Activated CD4-positive, alpha-beta T cell treated with anti-CD3 and anti-CD28 coated beads, Interleukin-2, amount 50 U/mL, for 48 hours (primary cell): ENCODE measurements at places on chromosomes 11 and 22.

DNA sequence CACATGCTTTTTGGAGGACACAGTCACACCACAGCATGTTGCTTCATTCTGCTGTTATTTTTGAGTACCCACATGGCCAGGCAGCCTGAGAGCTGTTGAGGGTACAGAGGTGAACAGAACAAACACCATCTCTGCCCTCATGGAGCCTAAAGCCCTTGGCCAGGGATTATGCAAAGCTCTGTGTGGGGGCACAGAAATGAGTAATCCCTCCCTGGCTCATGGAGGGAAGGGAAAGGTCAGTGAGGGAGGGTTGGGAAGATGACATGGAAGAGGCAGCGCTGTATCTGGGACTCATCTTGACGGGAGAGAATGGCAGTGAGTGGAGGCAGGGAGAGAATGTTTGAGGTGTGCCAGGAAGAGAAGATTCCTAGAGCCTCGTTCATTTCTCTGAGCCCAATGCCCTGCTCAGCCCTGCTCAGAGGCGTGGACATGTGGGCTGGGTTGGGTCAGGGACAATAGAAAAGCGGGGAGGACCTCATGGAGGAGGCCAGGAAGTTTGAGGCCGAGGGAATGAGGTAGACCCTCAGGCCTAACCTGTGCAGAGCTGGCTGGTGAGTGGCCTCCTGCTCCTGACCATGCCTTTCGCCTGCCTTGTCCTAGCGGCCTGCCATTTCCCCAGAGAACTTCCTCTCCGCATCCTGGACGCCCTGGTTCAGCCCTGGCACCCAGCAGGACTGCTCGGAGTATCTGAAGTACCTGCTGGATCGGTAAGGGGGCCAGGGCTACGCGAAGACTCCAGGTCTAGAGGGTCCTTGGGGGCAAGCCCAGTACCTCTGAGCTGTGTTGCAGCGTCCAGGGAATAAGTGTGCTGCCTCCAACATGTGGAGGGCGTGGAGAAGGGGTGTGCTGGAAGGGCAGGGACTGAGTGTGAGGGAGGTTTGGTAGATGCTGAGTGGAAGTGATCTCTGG, 19.8 kb downstream of the USP35 start:
- DNase-seq = no peak

GRCh38 chr11:29333993-29334775, 682.6 kb downstream of the KCNA4 start:
- DNase-seq = no peak

DNA sequence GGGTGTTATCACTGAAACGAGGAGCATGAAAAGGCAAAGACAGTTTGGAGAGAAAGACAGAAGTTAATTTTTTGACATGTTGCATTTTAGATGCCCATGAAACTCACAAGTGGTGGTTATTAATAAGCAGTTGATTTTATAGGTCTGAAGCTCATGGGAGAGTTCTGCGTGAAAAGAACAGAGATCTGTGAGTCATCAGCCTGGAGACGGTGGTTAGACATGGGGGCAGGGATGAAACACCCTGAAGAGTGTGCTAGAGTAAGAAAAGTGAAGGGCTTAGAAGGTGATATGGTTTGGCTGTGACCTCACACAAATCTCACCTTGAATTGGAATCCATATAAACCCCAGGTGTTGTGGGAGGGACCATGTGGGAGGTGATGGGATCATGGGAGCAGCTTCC, 289.1 kb upstream of the ISX start:
- DNase-seq = no peak

DNA sequence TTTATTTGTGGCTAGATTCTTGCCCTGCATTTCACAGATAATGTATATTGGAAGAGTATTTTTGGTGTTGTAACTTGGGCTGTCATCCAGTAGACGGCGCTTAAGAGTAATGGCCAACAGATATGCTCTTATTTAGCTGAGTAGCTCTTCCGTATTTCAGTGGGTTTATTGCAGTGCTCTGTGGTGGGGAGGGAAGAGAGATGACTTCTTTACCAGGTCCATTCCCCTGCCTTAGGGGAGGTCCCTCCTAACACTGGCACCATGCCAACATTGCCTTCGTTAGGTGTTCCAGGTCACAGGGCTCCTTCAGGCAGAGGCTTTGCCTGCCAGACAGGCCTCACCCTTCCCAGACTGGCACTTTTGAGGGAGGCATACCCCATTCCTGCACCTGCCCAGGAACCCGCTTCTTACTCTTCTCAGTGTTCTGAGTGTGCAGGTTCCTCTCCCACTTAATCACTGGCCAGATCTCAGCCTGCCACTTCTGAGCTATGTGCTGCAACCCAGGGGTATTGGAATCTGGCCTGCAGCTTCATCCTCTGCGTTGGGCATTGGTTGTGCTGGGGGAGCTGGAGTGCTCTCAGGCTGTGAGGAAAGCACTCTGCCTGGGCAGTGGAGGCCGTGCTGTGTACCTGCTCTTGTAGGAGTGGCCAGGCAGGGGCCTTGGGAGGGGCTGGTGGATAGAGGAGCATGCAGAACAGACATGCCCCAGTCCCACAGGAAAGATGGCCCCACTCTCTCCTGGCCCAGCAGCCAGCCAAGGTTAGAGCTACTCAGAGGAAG, 29.4 kb upstream of the SLN start:
- DNase-seq = peak; percentile 11

DNA sequence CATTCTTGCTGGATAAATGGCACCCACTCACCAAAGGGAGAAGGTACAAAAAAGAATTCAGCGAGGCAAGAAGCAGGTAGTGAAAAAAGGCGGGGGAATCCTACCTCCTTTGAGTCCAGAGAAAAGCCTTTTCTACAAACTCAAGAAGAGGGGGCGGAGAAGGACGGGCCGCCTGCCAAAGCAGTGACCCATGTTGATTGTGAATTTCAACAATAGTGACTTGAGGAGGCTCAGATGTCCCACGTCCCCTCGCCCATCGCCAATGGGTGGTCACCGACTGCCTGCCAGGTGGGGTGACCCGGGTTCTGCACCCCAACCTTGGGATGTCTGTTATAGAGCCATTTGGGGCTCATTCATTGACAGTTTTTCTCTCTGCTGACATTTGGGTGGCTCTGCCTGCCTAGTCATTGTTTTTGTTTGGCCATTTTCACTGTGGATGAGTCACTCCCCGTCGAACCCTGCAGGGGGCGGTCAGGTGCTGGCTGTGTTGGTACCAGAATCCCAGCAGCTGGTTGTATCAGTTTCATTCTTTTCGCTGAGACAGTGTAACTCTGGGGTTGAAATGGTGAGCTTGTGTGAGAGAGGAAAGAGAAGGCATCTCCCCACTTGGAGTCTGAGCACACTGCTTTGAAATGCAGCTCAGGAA, 163.4 kb upstream of the NCAM1 start:
- peak; percentile 15 for DNase-seq

DNA sequence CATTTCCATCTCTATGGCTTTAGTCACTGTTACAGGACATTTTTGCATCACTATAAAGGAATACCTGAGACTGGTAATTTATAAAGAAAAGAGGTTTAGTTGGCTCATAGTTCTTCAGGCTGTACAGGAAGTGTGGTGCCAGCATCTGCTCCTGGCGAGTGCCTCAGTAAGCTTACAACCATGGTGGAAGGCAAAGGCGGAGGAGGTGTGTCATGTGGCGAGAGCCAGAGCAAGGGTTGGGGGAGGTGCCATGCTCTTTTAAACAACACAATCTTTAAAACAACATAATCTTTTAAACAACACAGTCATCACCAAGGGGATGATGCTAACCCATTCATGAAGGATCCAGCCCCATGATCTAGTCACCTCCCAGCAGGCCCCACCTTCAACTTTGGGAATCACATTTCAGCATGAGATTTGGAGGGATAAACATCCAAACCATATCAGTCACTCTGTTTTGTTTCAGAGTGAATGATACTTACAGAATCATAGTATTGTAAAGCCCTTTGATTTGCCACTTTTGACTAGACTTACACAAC, 103.3 kb downstream of the PDE3B start:
- DNase-seq = no peak

DNA sequence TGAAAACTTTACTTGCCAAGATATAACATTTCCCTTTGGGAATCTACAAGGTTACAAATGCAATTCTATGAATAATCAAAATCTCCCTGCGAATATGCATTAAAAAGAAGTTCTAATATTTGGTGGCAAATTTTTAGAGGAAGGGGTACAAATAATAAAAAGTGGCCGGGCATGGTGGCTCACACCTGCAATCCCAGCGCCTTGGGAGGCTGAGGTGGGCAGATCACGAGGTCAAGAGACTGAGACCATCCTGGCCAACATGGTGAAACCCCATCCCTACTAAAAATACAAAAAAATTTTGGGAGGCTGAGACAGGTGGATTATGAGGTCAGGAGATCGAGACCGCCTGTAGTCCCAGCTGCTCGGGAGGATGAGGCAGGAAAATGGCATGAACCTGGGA, 47.0 kb downstream of the ZNF280B start:
- no peak for DNase-seq
